Large intestine (tissue), 12 donors: ENCODE measurements at places on chromosomes 12 and 14. TPM values are rescaled to one million over a fixed set of nuclear protein-coding genes. Genes with fewer than 3 reads are reported as not detected.

GRCh38 chr12:127358888-127359287 is 908.1 kb upstream of the TMEM132C start:
- no peak for DNase-seq
- H3K36me3 ChIP-seq = no peaks in the 10 kb centered on the region
- H3K27me3 ChIP-seq = no peaks in the 10 kb centered on the region
- no peak overlapping the region for H3K27ac ChIP-seq

- H3K27me3 ChIP-seq = peaks cover 5% of the 10 kb centered on the region
- no peaks in the 10 kb centered on the region for H3K36me3 ChIP-seq
- no peak overlapping the region for H3K27ac ChIP-seq
- H3K4me3 ChIP-seq = no peak overlapping the region
Observed at GRCh38 chr14:20516921-20517320, 11.6 kb downstream of the RNASE10 start.

- no peak overlapping the region for H3K4me3 ChIP-seq
- peak; percentile 38 for DNase-seq
- H3K27ac ChIP-seq = no peak overlapping the region
- no peaks in the 10 kb centered on the region for H3K4me1 ChIP-seq
Observed at GRCh38 chr12:47383942-47384341, 304.2 kb upstream of the AMIGO2 start.

The SLCO1B1 gene
- not detected for polyA plus RNA-seq

The SYNDIG1L gene
- 0.10 TPM for polyA plus RNA-seq

The SUPT16H gene
- 81.9 TPM for polyA plus RNA-seq
